ENCODE measurements at places on chromosomes 4 and X.

DNA sequence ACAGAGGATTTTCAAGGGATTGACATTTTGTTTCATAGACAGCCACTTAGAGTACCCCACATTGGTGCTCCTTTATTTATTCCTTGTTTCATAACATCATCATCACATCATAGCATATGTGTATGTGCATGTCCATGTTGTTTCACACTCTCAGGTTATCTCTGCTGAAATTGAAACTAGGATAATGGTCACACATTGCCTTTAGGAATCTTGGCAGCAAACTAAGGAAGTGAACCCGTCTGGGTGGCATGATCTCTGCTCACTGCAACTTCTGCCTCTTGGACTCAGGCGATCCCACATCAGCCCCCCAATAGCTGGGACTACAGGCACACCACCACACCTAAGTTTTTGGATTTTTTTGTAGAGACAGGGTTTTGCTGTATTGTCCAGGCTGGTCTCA lies 234.2 kb upstream of the ANKRD50 start:
- DNase-seq: no peak
- H3K36me3 ChIP-seq: peaks cover 8% of the 10 kb centered on the region
- no peak overlapping the region for H3K27ac ChIP-seq
- H3K4me1 ChIP-seq: peaks cover 12% of the 10 kb centered on the region
- H3K27me3 ChIP-seq: no peaks in the 10 kb centered on the region

DNA sequence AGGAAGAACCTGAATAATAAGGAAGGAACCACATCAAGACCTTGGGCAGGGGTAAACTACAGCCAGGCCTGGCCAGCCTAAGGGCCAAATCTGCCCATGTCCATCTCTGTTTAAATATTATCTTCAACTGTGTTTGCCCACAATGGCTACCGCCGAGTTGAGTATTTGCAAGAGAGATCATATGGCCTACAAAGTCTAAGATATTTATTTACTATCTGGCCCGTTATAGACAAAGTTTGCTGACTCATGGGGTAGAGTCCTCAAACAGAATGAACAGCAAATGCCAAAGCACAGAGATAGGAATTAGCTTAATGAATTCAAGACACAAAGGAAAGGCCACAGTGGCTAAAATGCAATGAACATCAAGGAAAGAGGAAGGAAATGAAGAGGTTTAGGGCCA lies 44.8 kb downstream of the RPS6KA3 start:
- H3K4me1 ChIP-seq: peaks cover 28% of the 10 kb centered on the region
- no peak overlapping the region for H3K4me3 ChIP-seq

GRCh38 chr4:161336016-161336530 lies 827.7 kb downstream of the FSTL5 start:
- no peak for DNase-seq
- H3K4me1 ChIP-seq: no peaks in the 10 kb centered on the region
- H3K4me3 ChIP-seq: no peak overlapping the region
- H3K36me3 ChIP-seq: no peaks in the 10 kb centered on the region
- H3K27me3 ChIP-seq: no peaks in the 10 kb centered on the region

DNA sequence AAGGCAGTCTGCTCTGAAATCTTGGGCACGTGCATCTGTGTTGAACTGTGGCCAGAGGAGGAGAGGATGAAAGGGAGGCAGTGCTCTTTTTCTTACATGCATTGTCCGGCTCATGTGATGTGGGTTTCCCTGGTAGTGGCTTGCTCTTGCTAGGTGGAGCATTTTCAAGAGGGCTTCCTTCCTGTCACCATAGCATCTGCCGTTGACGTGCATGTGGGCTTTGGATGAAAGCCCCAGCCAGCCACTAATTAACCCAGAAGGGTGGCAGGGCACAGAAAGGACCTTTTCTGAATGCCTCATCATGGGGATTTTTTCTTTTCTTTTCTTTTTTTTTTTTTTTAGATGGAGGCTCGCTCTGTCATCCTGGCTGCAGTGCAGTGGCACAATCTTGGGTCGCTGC lies 121.3 kb downstream of the GPR143 start:
- H3K27ac ChIP-seq: no peak overlapping the region
- DNase-seq: no peak
- no peaks in the 10 kb centered on the region for H3K27me3 ChIP-seq
- no peaks in the 10 kb centered on the region for H3K36me3 ChIP-seq
- H3K4me1 ChIP-seq: 0 out of 2 replicates have a peak, but pooled peaks cover 8% of the 10 kb centered on the region

DNA sequence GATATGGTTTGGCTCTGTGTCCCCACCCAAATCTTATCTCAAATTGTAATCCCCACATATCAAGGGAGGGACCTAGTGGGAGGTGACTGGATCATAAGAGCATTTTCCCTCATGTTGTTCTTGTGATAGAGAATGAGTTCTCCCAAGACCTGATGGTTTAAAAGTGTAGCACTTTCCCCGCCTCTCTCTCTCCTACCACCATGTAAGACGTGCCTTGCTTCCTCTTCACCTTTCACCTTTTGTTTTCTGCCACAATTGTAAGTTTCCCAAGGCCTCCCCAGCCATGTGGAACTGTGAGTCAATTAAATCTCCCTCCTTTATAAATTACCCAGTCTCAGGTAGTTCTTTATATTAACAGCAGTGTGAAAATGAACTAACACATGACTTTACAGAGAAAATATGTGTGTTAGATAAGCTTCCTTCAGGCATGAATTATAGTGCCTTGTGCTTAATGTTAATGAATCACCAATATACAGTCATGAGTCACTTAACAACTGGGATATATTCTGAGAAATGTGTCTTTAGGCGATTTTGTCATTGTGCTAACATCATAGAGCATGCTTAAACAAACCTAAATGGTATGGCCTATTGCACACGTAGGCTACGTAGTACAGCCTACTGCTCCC lies 37.9 kb downstream of the PDGFC start:
- no peak overlapping the region for H3K27ac ChIP-seq
- H3K27me3 ChIP-seq: no peaks in the 10 kb centered on the region
- no peak for DNase-seq
- no peaks in the 10 kb centered on the region for H3K36me3 ChIP-seq
- H3K4me1 ChIP-seq: 0 out of 2 replicates have a peak, but pooled peaks cover 3% of the 10 kb centered on the region
